ENCODE measurements at places on chromosomes 4 and X.
A peak's percentile ranks its signal among the peaks of the same experiment; 100 is the strongest.

DNA sequence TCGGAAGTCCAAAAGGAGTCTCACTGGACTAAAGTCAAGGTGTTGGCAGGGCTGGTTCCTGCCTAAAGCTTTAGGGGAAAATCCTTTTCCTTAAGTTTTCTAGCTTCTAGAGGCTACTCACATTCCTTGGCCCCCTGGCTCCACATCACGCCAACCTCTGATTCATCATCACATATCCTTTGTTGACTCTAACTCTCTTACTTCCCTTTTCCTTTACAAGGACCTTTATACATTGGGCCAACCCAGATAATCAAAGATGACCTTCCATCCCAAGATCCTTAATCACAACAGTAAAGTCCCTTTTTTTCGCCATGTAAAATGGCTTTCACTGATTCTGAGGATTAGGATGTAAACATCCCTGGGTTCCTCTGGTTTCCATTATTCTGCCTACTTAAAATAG is 146.4 kb upstream of the DCAF8L1 start:
- no peak for DNase-seq

- DNase-seq: no peak
Observed at GRCh38 chr4:26406346-26406975, 83.8 kb downstream of the CCKAR start.

- DNase-seq: no peak
Observed at GRCh38 chrX:153463556-153463955, 6.8 kb downstream of the HAUS7 start.

- no peak for DNase-seq
Observed at GRCh38 chr4:123345935-123346300, 50.7 kb upstream of the SPRY1 start.

DNA sequence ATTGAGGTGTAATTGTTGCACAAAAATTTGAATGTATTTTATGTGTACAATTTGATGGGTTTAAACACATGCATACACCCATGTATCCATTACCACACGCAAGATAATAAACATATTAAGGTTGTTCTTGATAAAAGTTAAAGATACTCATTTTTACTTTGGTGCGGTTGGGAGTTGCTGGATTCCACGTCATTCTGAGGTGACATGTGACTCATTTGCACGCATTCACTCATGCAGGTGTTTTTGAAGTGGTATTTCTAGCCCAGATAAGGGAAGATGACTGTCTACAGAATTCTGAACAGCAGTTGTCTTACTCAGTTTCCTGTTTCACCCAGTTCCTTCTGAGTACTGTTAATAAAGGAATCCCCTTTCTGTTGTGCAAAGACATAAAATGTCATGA is 142.0 kb downstream of the RTL3 start:
- DNase-seq: peak; percentile 14

DNA sequence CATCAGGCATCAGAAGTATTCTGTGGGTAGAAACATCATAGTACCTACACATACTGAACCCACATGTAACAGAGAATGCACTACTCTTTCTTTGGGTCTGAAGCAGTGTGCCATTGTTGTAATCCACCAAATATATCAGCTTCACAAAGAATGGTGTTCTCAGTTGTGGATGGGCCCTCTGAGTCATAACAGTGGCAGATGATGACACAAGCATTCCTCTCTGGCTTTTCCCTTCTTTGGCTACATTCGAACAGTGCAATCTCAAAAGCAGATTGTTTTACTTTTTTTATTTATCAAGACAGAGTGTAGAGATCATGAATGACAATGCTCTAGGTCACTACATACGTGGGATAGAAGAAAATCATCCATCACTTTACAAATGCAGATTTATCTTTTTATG is 247.2 kb upstream of the EPHA5 start:
- no peak for DNase-seq
